ENCODE measurements at places on chromosomes 2 and 18. TPM values are rescaled to one million over a fixed set of nuclear protein-coding genes. Genes with fewer than 3 reads are reported as not detected.
A peak's percentile ranks its signal among the peaks of the same experiment; 100 is the strongest.

DNA sequence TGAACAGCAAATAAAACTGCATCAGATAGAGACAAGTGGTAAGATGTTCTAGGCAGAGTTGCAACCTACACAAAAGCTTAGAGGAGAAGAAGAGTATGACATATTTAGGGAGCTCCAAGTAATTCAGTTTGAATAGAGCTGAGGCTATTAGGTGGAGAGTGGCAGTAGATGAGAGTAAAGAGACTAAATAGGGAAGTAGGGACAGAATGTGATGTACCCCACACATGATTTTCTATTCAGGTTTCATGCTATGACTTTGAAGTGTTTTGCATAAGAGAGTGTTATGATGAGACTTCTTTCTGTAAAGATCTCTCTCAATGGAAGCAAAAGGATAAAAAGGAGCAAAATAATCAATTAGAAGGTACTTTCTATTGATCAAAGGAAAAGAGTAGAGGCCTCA, 206.8 kb upstream of the ERBB4 start:
- no peak for DNase-seq

DNA sequence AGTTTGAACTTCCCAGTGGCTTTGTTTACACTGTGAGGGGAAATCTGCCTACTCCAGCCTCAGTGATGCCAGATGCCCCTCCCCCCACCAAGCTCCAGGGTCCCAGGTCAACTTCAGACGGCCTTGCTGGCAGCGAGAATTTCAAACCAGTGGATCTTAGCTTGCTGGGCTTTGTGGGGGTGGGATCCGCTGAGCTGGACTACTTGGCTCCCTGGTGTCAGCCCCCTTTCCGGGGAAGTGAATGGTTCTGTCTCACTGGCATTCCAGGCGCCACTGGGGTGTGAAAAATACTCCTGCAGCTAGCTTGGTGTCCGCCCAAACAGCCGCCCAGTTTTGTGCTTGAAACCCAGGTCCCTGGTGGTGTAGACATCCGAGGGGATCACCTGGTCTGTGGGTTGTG, 70.0 kb upstream of the NEUROD1 start:
- no peak for DNase-seq

DNA sequence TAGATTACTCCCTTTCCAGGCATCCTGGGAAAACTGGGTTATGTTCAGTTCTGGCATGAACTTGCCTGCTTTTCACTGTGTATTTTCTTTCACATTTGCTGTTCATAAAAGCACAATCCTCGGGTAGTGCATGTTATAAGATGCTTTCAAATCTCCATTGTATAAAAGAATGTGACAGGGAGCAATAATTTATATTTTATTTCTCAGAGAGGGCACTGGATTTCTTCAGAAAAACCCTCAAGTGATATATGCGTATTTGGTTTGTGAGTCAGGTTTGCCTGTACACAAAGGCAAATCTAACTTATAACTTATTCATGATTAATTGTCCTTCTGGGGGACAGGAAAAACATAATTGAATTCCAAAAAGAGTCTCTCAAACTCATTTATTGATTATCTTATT, 440.7 kb upstream of the MMADHC start:
- no peak for DNase-seq

GRCh38 chr2:88081924-88082608, 14.4 kb downstream of the SMYD1 start:
- no peak for DNase-seq

DNA sequence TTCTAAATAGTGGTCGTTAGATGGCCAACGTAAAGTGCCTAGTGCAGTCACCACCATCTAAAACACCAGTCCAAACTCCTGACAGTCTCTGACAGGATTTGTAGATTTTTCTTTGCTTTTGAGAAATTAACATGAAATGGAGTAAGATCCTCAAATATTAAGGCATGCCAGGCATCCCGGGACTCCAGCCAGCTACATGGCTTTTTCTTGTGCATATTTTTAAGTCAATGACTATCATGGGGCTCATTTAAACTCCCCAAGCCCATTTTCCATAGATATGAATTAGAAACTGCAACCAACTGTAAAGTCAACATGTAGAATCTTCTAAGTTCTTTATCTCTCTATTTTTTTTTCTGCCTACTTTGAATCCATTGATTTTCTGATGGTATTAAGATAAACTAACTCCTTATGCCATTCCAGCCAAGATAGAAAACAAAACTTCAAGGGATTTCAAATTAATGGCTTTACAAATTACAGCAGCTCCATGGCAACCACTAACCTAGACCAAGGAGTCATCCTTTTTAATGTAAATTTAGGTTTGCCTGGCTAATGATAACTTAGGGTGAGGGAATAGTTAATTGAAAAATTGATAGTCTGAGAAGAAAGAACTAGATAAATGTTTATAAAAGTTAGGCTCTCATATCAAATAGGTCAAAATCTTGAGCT, 764.1 kb upstream of the NXPH2 start:
- no peak for DNase-seq

GRCh38 chr2:166627893-166628292, 133.8 kb upstream of the SCN7A start:
- DNase-seq: no peak

DNA sequence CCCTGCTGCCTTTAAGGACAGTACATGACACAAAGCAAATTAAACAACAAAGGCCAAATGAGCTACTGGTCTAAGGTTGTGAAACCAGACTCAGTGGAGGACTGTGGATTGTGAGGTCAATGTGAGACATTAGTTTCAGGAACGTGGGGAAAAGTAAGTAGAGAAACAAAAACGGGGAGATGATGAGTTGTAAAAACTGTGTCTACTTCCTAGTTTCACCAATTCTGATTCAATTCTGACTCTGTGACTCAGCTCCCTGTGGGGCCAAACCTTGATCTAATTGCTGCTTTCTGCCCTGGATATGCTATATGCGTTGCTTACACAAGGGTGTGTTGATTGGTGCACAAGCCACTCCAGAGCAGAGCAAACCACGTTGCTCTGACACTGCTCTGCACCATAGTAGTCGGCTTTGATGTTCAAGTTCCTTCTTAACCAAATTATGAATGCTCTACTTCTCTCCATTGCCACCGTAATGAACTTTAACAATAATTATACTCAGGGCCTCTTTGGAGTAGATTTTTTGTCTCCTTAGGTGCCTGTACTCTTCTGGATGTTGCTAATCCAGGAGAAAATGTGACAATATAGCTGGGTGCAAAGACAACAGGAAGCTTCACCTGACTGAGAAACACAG, 1640.1 kb upstream of the CELF4 start:
- DNase-seq: no peak

GRCh38 chr2:225479386-225479785, 79.9 kb downstream of the NYAP2 start:
- DNase-seq: no peak

DNA sequence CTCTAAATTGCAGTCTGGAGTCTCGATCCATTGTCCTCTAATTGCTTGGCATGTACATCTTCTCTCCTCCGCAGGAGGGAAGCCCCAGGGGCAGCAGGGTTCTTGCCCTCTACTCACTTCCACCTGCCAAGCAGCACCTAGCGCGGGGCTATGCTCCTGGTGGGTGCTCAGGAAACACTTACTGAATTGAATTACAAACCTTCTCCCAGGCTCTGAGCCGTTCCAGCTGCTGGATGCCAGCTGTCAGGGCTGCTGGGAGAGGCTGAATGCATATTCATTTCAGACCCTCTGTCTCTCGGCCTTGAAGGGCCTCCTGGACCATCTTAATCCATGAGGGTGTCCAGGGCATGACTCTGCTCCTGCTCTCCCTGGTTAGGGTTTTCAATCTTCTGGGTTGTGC, 94.0 kb downstream of the CELF4 start:
- DNase-seq: no peak

GRCh38 chr2:235021752-235022151, 69.9 kb downstream of the SH3BP4 start:
- no peak for DNase-seq

DNA sequence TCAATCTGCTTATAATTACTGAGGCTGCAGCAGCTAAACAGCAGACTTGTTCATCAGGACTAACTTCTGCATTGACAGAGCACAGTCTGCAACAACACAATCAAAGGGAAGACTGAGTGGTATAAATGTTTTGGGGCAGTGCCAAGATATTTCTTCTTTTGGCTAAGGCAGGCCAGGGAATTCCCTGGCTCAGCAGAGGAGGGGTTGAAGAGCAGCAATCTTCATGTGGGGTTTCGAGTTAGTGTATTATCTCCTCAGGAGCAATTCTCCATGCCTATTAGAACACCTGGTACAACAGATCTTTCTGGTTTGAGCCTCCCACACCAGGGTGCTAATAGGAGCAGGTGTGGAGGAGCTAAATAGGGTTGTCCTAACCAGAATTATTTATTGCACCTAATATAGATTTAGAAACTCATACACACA, 103.0 kb upstream of the STK17B start:
- no peak for DNase-seq

GRCh38 chr2:178825183-178825582, 18.0 kb upstream of the TTN start:
- DNase-seq: no peak

GRCh38 chr18:74724186-74724585, 126.5 kb downstream of the ZNF407 start:
- no peak for DNase-seq

DNA sequence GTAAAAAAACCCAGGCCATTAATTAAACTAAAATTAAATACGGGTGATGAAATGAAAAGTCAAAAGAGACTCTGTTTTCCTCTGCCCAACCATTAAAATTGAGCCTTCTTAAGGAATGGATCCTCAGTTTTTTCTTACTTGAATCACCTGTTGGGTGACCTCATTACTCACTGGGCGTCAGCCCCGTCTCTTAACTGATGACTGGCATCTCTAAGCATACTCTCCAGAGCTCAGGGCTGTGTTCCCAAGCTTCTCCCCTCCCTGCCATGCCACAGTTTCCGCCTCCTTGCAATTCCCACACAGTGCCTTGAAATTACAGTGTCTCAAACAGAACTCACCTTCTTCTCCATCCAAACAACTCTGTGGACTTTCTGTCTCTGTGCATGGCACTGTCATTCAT, 421.1 kb upstream of the CELF4 start:
- DNase-seq: no peak

DNA sequence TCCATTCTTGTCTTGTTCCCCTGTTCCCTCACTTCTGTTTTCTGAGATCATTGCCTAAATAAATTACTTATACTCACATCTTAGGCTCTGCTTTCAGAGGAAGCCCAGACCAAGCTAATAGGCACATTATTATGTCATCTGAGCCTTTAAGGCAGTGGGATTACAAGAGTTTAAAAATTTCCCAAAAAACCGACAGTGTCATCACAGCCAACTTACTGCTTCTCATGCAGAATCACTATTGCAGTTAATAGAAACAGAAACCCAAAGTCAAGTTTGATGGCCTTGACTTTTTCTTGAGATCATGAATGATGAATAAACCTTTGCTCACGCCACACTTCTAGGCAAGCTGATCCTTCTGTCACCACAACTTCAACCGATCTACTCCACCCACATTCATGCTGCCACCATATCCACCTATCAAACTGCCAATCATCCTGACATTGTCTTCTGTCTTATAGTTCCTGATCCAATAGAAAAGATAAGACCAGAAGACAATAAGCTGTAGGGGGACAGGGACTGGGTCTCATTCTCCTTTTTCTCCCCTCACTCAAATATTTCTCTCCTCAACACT, 142.7 kb upstream of the CREB1 start:
- no peak for DNase-seq

DNA sequence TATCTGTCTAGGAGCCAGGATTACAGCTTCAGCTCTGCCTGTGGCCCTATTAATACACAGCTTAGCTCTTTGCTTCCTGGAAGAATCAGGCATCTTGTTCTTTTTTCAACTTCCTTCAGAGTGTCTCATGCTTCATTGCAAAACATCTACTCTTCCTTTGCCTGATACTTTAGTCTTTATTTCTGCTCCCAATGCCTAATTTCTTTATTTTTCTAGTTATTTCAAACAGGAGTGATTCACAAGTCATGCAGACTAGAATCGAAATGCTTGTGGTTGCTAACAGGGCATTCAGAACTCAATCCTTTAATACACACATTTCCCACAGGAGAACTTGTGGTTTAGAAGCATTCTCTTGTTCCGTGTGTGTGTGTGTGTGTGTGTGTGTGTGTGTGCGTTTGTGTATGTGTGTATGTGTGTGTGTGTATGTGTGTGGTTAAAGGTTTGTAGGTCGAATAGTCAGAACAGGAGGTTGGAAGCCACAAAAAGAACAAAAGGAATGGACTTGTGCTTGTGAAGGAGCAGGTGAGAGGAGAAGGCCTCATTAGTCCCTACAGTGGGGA, 28.3 kb upstream of the INSIG2 start:
- no peak for DNase-seq

DNA sequence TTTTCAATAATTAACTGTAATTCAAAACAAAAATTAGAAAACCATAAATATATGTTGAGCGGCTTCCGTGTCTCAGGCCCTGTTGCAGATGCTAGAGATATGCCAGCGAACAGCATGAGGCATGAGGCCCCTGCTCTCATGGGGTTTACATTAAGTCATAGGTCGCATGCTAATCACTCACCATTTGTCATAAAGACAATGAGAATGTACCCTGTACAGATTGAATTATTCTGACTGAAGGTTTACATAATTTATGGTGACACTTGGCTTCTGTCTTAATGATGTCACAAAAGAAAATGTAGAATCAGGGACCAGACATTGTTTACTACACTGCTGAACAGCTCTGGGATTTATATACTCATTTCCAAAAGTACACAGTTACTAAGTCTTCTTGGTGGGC, 5.9 kb upstream of the VAPA start:
- DNase-seq: no peak

DNA sequence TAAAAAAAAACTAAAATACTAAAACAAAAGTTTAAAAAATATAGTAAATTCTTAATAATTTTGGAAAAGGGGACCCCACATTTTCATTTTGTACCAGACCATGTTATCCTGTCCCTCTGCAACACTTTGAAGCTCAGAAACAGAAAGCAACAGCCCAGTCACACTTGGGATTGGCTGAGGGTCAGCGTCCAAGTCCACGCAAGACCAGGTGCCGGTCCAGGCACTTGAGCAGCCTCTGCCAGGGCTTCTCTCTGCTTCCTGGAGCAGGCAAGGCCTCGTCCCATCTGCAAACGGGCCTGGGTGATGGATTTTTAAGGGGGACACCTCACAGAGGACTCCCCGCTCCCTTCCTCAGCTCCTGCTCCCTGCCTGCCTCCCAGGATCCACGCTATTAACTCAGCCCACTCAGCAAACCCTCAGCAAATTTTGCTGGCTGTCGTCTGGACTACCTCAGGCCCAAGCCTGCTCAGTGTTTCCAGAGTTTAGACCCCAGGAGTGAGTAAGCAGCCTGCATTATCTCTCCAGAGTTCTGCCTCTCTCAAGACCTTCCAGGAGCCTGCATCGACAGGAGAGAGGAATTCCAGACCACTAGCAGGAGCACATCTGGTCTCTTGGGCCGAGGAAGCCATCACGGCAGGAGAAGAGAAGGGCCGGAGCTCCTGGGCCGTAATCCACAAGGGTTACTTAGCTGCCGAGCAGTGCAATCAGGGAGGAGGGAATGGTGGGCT, 88.7 kb upstream of the STPG4 start:
- DNase-seq: peak; percentile 73

Gene CFC1
- total RNA-seq: 5.7 TPM

Gene AKAIN1
- total RNA-seq: not detected

Gene RPS27A
- total RNA-seq: 1,199 TPM

Gene CXCR2
- not detected for total RNA-seq

Gene POTEJ
- total RNA-seq: not detected
